ENCODE measurements at places on chromosomes 7 and 10. TPM values are rescaled to one million over a fixed set of nuclear protein-coding genes. Genes with fewer than 3 reads are reported as not detected.

DNA sequence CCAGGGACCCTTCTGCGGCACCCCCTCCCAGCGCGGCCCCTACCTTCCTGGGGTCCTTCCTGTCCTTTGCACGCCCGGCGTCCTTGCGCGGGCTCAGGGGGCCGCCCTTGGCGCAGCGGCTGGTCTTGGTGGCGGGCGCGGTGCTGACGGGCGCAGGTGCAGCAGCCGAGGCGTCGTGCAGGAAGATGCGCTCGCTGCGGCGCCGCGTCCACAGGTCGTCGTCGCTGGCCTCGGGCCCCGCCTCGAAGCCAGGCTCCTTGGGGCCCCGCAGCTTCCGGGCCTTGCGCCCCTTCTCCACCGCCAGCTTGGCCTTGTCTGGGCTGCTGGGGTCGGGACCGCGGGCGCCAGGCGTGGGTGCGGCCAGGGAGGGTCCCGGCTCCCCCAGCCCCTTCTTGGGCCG is 49.8 kb downstream of the SLC29A4 start:
- DNase-seq, result no peak

DNA sequence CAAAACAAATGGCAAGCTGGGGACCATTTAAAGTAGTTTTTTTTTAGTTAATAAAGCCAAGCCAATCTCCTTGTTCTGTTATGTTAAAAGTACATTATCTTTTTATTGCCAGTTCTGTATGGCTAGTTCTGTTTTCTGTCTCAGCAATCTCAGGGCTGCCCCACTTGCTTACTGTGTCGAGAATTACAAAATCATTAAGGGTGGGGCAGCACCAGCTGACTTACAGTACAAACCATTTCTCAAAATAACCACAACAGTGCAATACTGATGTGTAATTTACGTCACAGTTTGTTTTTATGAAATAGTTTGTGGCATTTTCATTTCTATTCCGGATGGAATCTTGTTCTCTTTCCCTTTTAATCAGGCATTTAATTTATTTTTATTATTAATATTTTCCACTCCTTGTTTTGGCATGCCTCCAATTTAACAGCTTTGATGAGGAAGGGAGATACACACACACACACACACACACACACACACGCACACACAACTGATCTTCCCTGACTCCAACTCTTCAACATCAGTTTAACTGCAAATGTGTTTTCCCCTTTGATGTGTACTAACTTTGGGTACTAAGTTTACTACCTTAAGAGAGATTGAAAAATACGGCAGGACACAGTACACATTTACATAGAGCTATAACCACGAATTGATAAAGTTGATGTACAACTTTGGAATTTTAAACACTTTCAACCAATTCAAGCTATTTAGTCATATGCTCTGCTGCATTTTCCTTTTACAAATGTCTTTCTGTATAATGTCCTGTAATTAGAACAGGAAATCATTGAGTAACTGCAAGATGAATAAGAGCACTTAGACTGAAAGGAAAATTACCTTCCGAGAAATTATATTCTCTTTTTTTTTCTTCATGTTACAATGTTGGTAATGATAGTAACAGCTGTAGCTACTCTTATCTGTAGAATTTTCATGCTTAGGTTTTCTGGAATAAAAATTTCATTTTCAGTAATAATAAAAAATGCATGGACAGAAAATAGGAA is 91.5 kb downstream of the ARID5B start:
- DNase-seq, result peak; percentile 58

Gene GHRHR
- total RNA-seq, result not detected

- DNase-seq, result no peak
Measured at GRCh38 chr10:122992031-122992585, 11.9 kb downstream of the PSTK start.

Gene CDH23
- total RNA-seq, result under 0.01 TPM

DNA sequence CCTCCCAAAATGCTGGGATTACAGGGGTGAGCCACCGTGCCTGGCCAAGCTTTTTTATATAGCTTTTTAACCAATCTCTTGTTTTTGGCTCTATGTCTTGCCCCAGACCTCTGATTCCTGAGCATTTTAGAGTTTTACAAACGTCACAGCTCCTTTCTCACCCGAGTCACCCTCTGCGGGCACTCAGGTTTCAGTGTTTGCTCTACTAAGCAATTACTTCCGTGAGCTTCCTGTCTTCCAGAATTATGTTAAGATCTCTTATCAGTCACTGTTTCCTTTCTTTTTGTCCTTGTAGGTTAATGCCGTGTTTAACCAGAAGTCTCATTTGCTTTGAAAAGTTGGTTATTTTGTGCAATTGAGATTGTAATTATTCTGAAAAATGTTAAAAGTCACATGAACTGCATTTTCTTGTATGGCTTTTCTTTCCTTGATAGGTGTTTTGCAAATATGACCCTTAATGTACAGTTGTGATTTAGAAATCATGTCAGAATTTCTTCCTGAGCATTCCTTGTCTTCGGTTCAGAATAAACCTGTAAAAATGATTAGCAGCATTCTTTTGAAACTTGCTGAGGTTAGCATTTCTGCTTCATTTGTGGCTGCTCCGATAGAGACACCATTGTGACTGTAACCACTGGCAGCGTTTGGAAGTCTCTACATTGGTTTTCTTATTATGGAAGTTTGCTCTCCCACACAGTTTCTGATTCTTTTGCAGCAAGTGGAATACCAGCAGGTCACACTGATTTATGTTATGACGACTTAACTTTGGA is 4.5 kb upstream of the HKDC1 start:
- DNase-seq, result no peak

- DNase-seq, result no peak
Measured at GRCh38 chr7:88759230-88760135, at the start of gene ZNF804B. Gene ZNF804B, plus strand, starts transcription at chr7:88759700. Its CDS starts 277 bp downstream, at chr7:88759977.

DNA sequence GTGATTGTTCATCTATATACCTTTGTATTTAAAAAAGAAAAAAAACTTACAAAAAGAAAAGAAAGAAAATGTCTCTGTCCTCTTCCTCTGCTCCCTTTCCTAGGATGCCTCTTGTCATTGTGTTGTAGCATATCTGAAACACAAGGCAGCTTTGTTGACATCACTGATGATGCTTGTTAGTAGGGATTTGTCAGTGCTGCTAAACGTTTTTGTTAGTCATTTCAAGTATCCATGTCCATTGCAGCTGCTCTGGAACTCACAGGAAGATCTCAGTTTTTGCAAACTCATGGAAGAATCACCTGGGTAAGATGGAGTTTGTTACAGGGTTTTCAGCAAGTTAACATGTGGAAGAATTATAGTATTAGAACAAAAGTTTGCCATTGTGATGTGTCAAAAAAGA is 123.6 kb downstream of the CCSER2 start:
- DNase-seq, result no peak

DNA sequence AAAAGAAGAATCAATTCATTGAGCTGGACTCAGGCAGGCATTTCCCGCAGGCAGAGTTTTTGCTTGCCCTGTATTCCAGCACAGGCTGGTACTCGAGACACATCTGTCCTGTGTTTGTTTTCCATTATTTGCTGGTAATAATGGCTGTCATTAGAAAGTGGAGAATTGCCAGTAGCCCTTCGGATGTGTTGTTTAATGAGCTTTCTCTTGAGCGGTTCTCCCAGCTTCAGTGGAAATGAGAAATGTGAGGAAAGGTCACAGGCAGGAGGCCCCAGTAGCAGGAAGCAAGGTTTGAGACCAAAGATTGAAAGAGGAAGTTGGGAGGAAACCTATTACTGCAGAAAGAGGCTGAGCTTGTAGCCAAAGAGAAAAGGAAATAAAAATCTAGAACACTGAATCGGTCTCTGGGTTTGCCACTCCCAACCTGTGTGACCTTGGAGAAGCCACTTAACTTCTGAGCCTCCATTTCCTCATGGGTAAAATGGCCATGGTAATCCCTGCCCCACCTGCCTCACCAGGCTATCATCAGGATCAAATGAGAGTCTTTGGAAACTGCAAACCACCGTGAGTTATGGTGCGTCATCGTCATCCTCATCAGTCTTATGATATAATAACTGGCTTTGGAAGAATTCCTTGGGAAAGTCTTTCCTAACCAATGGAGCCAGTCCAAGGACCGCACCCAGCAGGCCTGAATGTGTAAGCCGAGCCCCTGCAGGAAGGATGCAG is 67.7 kb downstream of the TACR2 start:
- DNase-seq, result no peak

- no peak for DNase-seq
Measured at GRCh38 chr7:51521054-51521453, 204.4 kb upstream of the COBL start.

DNA sequence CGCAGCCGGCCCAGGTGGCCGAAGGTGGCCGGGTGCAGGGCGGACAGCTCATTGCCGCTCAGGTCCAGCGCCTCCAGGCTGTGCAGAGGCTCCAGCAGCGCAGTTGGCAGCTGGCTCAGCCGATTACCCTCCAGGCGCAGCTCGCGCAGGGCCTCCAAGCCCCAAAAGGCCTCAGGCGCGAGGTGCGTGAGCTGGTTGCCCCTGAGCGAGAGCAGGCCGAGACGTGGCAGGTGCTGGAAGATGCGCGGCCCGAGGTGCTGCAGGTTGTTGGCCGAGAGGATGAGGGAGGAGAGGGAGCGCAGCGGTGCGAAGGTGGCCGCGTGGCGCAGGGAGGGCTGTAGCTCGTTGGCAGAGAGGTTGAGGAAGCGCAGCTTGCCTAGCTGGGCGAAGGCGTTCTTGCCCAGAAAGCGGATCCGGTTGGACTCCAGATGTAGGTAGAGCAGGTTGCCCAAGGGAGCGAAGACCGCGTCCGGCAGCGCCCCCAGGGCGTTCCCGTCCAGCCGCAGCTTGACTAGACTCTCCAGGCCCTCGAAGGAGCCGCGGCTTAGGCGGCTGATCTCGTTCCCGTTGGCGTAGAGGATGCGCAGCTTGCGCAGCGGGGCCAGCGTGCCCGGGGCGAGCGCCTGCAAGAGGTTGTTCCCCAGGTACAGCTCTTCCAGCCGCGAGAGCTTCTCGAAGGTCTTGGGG is 923 bp downstream of the TRIL start:
- no peak for DNase-seq

- DNase-seq, result no peak
Measured at GRCh38 chr7:96167424-96167823, 154.5 kb downstream of the SLC25A13 start.

- DNase-seq, result no peak
Measured at GRCh38 chr10:50426485-50426884, 175.2 kb upstream of the ASAH2 start.

DNA sequence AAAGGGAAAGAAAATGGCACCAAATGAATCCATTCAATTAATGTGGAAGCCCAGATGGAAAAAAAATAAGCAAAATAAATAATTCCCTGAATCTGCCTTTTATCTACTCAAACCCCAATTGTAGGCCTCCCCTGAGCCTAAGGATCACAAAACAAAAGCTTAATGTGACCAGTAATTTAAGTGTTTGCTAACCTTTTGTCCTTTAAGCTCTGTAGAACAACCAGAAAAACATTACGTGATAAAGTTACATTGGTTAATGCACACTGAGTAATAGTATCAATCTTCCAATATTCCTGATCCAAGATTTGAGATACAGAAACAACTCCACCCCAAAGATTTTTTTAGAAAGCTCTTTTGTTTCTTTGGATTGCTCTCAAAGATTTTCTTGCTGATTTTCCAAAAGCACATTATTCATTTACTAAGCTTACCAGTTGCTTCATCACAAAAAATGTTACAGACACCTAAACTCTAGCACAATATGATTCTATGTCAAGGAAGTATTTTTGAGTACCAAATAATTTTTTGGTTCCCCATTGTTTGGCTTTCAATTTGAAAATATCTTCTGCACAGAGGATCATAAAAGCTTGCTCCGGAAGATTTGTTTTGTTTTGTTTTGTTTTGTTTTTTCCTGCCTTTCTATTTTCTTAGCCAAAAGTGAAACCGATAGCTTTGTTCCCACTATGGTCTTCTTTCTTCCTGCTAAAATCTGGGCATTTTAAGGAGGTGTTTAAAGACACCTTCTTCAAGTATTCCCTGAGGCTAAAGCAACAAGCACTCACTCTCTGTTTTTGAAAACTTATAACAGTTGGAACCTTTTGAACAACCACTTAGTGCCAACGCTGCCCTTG is 54.2 kb downstream of the TRIL start:
- DNase-seq, result no peak

DNA sequence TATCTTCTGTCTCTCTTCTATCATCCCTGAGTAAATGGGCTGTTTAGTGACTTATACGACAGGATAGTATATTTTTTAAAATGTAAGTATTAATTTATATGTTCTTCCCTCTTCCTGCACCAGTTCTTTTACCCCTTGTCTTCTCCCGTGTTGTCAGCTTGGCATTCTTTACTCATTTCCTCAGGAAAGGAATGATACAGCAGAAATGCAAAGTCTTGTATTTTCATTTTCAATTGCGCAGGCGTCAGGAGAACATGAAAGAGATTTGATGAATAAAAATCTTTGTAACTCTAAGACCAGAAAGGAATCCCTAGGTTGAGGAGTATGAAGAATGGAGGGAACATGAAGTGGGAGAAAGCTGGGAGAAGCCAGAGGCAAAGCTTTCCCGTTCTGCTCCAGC is 18.8 kb upstream of the VPS41 start:
- DNase-seq, result no peak

- no peak for DNase-seq
Measured at GRCh38 chr7:2662273-2663120, 25.5 kb upstream of the AMZ1 start.

- no peak for DNase-seq
Measured at GRCh38 chr7:137613006-137613525, 233.7 kb downstream of the DGKI start.

- DNase-seq, result peak; percentile 18
Measured at GRCh38 chr7:139153832-139154231, 44.3 kb upstream of the ZC3HAV1 start.

DNA sequence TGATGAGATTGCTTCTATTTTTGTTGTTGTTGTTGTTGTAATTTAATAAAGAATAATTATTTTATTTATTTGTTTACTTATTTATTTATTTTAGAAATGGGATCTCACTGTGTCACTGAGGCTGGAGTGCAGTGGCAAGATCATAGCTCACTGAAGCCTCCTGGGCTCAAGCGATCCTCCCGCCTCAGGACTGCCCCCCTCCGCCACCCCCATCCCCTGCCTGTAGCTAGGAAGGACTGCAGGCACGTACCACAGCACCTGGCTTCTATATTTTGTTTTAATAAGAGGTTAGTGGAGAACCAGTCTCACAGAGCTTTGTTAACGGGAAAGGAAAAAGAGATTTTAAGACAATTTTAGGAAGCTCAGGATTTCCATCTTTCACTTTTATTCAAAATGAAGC is 19.5 kb upstream of the SMC3 start:
- no peak for DNase-seq

DNA sequence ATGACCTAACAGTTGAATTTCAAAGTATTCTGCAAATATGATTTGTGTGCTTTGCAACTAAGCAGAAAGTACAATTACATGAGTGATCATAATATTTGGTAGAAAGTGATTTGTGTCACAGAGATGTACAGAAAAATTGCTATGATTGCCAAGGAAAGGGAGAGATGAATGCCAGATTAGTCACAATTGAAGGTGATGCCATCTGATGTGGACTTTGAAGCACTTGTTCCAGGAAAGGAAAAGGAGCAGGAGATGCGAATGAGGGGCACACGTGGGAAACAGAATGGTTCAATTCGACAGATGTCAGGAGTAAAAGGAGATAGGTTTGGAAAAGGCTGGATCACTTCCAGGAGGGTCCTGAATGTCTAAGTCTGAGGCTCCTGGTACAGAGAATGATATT is 153.1 kb upstream of the LAMB4 start:
- no peak for DNase-seq

Gene ACHE
- total RNA-seq, result 1.2 TPM

GRCh38 chr10:106360870-106361269 is 803.6 kb downstream of the SORCS1 start:
- no peak for DNase-seq

Data from dermis microvascular lymphatic vessel endothelial cell (primary cell).